Chondrocyte (in vitro differentiated cells): ENCODE measurements at places on chromosomes 7 and 10. TPM values are rescaled to one million over a fixed set of nuclear protein-coding genes. Genes with fewer than 3 reads are reported as not detected.
A peak's percentile ranks its signal among the peaks of the same experiment; 100 is the strongest.

GRCh38 chr7:128788446-128789412 lies 3.0 kb upstream of the CCDC136 start:
- H3K4me3 ChIP-seq = no peak overlapping the region
- peaks cover 12% of the 10 kb centered on the region for H3K4me1 ChIP-seq
- DNase-seq = no peak
- H3K36me3 ChIP-seq = peaks cover 2% of the 10 kb centered on the region
- no peak overlapping the region for H3K27ac ChIP-seq
- peaks cover 2% of the 10 kb centered on the region for H3K27me3 ChIP-seq

Gene GCK
- 0.31 to 0.44 TPM (median 0.37 TPM) in 3 replicates for total RNA-seq

DNA sequence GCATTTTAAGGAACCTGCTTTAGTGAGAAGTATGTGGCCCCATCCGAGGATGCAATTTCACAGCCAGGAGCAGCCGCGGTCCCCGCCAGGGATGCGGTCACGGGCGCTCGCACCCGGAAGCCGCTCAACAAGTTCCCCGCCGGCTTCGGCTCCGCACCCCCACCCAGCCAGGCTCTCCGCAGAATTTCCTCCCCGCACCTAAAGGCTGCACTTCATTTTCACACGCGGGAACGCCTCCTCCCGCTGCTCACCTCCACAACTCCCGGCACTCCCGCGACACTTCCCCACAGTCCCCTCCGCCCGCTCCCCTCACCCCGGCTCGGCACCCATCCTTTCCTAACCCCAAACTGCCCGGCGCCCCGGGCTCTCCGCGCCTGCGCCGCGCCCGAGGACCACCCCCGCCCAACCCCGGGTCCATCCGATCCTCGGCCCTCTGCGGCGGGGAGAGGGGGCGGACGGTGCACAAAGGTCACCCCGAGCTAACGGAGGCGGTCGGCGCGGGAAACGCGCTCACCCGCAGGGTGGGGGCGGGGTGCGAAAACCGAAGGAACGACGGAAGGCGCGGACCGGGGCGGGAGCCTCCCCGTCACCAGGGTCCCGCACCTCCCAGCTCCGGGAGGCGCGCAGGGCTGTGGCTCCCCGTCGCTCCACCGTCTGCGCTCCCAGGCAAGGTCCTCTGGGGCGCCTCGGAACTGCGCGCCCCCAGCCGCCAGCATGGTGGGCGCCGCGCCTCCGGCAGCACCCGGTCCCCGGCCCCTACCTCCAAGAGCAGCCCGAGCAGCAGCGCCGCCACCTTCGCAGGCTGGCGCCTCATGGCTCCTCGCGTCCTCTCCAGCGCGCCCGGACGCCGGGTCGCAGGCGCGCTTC lies 558 bp downstream of the VOPP1 start:
- H3K36me3 ChIP-seq = no peaks in the 10 kb centered on the region
- peak overlapping the region; percentile 89 for H3K4me3 ChIP-seq
- peak overlapping the region; percentile 91 for H3K27ac ChIP-seq
- no peaks in the 10 kb centered on the region for H3K27me3 ChIP-seq
- DNase-seq = peak; percentile 88
- H3K4me1 ChIP-seq = peaks cover 56% of the 10 kb centered on the region

- peaks cover 8% of the 10 kb centered on the region for H3K36me3 ChIP-seq
- peaks cover 23% of the 10 kb centered on the region for H3K27me3 ChIP-seq
- no peaks in the 10 kb centered on the region for H3K4me1 ChIP-seq
- H3K4me3 ChIP-seq = no peak overlapping the region
- no peak for DNase-seq
- no peak overlapping the region for H3K27ac ChIP-seq
Observed at GRCh38 chr10:11450427-11450826, 161.0 kb downstream of the USP6NL start.

Gene NUDT1
- 9.5 to 15.2 TPM (median 10.0 TPM) in 3 replicates for total RNA-seq

Gene BMPER
- 0.30 to 0.63 TPM (median 0.62 TPM) in 3 replicates for total RNA-seq

Gene UPK3B
- total RNA-seq = 0.46 to 1.4 TPM (median 0.62 TPM) in 3 replicates

GRCh38 chr7:38187794-38188440 lies 9.9 kb downstream of the STARD3NL start:
- H3K36me3 ChIP-seq = peaks cover 9% of the 10 kb centered on the region
- no peak overlapping the region for H3K4me3 ChIP-seq
- peak overlapping the region; percentile 41 for H3K27ac ChIP-seq

Gene SPDYE1
- total RNA-seq = not detected in 3 replicates

- H3K27me3 ChIP-seq = no peaks in the 10 kb centered on the region
- H3K4me3 ChIP-seq = peak overlapping the region; percentile 40
- H3K27ac ChIP-seq = no peak overlapping the region
- H3K36me3 ChIP-seq = peaks cover 8% of the 10 kb centered on the region
- H3K4me1 ChIP-seq = peaks cover 28% of the 10 kb centered on the region
- DNase-seq = no peak
Observed at GRCh38 chr7:42315631-42316030, 78.6 kb upstream of the GLI3 start.

- H3K27me3 ChIP-seq = peaks cover 37% of the 10 kb centered on the region
- DNase-seq = no peak
- H3K4me3 ChIP-seq = no peak overlapping the region
- H3K27ac ChIP-seq = no peak overlapping the region
Observed at GRCh38 chr10:13390604-13391522, 42.8 kb upstream of the SEPHS1 start.

Gene ZNF722
- not detected in 3 replicates for total RNA-seq

DNA sequence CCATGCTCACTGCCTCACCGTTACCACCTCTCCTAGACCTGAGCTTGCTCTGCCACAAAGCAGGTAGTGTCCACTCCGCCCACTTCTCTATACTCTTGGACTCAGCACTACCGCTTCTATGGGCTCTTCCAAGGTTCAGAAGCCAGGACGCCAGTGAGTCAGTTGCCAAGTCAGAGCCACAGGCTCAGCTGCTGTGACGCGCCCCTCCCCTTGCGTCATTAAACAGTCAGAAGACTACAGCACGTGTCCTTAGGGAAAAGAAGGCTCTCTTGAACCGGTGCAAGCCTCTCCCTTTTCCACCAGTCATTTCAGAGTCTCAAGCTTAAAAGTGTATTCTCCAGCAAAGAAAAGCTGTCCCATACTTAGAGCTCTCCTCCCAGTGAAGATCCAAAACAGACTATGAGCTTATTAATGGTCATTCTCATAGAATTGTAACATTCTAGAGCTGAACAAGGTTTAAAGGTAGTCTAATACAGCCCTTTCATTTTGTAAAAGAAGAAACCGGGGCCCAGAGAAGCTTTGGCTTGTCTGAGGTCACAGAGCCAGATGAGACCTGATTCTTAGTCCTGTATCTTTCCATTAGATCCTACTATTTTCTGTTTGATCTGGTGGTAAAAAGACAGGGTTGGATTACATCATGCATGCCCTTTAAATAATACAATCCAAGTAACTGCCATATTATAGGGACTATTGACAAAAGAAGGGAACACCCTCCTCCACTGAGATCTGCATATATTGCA lies 40.9 kb upstream of the MET start:
- no peak overlapping the region for H3K4me3 ChIP-seq
- H3K27me3 ChIP-seq = no peaks in the 10 kb centered on the region
- no peaks in the 10 kb centered on the region for H3K36me3 ChIP-seq

Gene NKX1-2
- not detected in 3 replicates for total RNA-seq

DNA sequence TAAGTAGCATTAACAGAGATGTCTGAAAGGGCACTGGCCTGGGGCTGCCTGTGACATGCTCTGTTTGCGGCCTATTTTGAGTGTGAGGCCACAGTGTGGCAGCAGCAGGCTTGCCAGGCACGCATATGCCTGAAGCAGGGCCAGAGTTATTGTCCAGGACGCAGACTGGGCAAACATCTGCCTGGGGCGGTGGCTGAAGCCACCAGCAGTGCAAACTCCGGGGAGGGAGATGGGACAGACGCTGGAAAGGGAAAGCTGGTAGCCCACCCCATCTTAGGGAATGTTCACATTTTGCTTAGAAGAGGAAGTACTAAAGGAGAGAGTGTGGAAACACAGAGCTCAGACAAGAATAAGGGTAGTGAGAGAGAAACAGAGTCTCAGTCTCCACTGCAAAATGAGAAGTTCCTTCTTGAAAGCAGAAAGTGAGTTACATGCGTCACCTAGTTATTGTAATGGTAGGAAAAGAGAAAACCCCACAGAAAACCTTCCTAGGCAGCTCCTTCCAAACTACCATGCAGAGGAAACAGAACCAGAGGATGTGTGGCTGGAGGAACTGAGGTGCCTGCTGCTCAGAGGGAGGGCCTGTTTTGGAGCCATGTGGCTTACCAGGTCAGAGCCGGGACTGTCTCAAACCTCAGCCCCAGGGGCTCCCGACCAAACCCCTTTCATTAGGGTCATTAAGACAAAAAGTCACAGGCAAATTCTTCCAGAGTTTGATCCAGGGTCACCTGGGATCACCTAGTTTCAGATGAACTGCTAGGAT lies 14.5 kb downstream of the AKR1B1 start:
- H3K36me3 ChIP-seq = peaks cover 52% of the 10 kb centered on the region
- no peak overlapping the region for H3K27ac ChIP-seq
- no peaks in the 10 kb centered on the region for H3K27me3 ChIP-seq
- H3K4me1 ChIP-seq = peaks cover 8% of the 10 kb centered on the region

Gene FAM171A1
- total RNA-seq = 31.2 to 40.9 TPM (median 34.9 TPM) in 3 replicates

- no peak for DNase-seq
- no peaks in the 10 kb centered on the region for H3K36me3 ChIP-seq
- peak overlapping the region; percentile 18 for H3K27ac ChIP-seq
- H3K4me3 ChIP-seq = peak overlapping the region; percentile 87
Observed at GRCh38 chr10:116850058-116850611, 836 bp downstream of the ENO4 start.

DNA sequence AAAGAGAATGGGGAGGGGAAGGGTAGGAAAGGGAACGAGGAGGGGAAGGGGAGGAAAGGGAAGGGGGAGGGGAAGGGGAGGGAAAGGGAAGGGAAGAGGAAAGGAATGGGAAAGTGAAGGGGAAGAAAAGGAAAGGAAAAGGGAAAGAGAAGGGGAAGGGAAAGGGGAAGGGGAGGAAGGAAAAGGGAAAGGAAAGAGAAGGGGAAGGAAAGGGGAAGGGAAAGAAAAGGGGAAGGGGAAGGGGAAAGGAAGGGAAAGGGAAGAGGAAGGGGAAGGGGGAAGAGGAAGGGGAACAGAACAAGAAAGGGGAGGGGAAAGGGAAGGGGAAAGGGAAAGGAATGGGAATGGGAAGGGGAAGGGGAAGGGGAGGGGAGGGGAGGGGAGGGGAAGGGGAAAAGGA lies 352.1 kb downstream of the PARD3 start:
- peaks cover 20% of the 10 kb centered on the region for H3K4me1 ChIP-seq
- no peak overlapping the region for H3K4me3 ChIP-seq
- no peak overlapping the region for H3K27ac ChIP-seq

Gene ATP6V0A4
- total RNA-seq = 0.35 to 0.70 TPM (median 0.51 TPM) in 3 replicates

GRCh38 chr7:22488643-22489462 lies 11.1 kb downstream of the STEAP1B start:
- no peak overlapping the region for H3K27ac ChIP-seq
- H3K27me3 ChIP-seq = no peaks in the 10 kb centered on the region
- peaks cover 15% of the 10 kb centered on the region for H3K4me1 ChIP-seq

- H3K36me3 ChIP-seq = peaks cover 9% of the 10 kb centered on the region
- H3K27ac ChIP-seq = peak overlapping the region; percentile 83
- peaks cover 56% of the 10 kb centered on the region for H3K4me1 ChIP-seq
- H3K27me3 ChIP-seq = no peaks in the 10 kb centered on the region
Observed at GRCh38 chr10:14385596-14386593, 55.2 kb upstream of the FRMD4A start.

GRCh38 chr10:129058664-129059155 lies 408.3 kb upstream of the MGMT start:
- H3K27ac ChIP-seq = no peak overlapping the region
- no peak for DNase-seq
- peaks cover 1% of the 10 kb centered on the region for H3K27me3 ChIP-seq

DNA sequence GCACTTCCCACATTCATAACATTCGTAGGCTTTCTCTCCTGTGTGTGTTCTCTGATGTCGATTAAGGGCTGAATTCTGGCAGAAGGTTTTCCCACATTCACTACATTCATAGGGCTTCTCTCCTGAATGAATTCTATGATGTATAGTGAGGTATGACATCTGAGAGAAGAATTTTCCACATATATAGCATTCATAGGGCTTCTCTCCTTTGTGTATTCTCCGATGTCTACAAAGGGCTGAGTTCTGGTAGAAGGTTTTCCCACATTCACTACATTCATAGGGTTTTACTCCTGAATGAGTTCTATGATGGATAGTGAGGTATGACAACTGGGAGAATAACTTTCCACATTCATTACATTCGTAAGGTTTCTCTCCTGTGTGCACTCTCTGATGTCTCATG lies 15.6 kb downstream of the ZNF12 start:
- H3K27ac ChIP-seq = no peak overlapping the region
- H3K36me3 ChIP-seq = peaks cover 43% of the 10 kb centered on the region
- no peak overlapping the region for H3K4me3 ChIP-seq
- no peaks in the 10 kb centered on the region for H3K4me1 ChIP-seq

Gene PRSS37
- not detected in 3 replicates for total RNA-seq

GRCh38 chr10:115942101-115942500 lies 330.9 kb downstream of the GFRA1 start:
- H3K4me3 ChIP-seq = no peak overlapping the region
- peaks cover 48% of the 10 kb centered on the region for H3K4me1 ChIP-seq
- no peak for DNase-seq
- H3K27me3 ChIP-seq = no peaks in the 10 kb centered on the region
- H3K27ac ChIP-seq = no peak overlapping the region
- H3K36me3 ChIP-seq = no peaks in the 10 kb centered on the region

- no peak for DNase-seq
- peaks cover 3% of the 10 kb centered on the region for H3K27me3 ChIP-seq
- H3K36me3 ChIP-seq = peaks cover 1% of the 10 kb centered on the region
- peaks cover 6% of the 10 kb centered on the region for H3K4me1 ChIP-seq
- H3K4me3 ChIP-seq = no peak overlapping the region
Observed at GRCh38 chr7:1428941-1429501, 30.2 kb downstream of the MICALL2 start.

- DNase-seq = no peak
- no peaks in the 10 kb centered on the region for H3K36me3 ChIP-seq
- H3K27ac ChIP-seq = no peak overlapping the region
- peaks cover 6% of the 10 kb centered on the region for H3K4me1 ChIP-seq
- no peaks in the 10 kb centered on the region for H3K27me3 ChIP-seq
Observed at GRCh38 chr10:3225561-3225960, 53.0 kb upstream of the PITRM1 start.

DNA sequence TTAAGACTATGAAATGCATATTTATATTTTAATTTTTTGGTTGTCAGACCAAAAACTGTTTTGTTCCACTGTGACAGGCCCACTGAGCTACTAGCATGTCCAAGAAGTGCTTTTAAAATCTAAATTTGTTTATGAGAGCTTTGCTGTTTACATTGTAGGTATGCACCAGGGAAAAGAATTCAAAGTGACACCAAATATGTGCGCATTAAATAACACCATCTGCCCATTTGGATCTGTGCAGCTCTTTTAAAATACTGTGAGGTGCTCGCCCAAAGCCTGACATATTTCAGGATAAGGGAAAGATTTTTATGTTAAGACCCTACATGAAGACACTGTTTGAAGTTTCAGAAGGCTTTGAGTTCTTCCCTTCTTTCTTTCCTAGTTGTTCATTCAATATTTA lies 162.9 kb downstream of the ST7 start:
- H3K4me1 ChIP-seq = peaks cover 35% of the 10 kb centered on the region
- DNase-seq = no peak
- H3K36me3 ChIP-seq = peaks cover 22% of the 10 kb centered on the region
- no peak overlapping the region for H3K4me3 ChIP-seq
- no peaks in the 10 kb centered on the region for H3K27me3 ChIP-seq

- H3K27ac ChIP-seq = no peak overlapping the region
- no peaks in the 10 kb centered on the region for H3K36me3 ChIP-seq
- no peaks in the 10 kb centered on the region for H3K4me1 ChIP-seq
- no peak overlapping the region for H3K4me3 ChIP-seq
- DNase-seq = no peak
Observed at GRCh38 chr10:82394122-82394521, 519.1 kb downstream of the NRG3 start.

GRCh38 chr10:1204434-1205326 lies 148.5 kb downstream of the WDR37 start:
- no peaks in the 10 kb centered on the region for H3K4me1 ChIP-seq
- H3K27ac ChIP-seq = no peak overlapping the region
- DNase-seq = no peak
- peaks cover 3% of the 10 kb centered on the region for H3K27me3 ChIP-seq
